PC-3 (cell line): ENCODE measurements at places on chromosomes 11 and 22. TPM values are rescaled to one million over a fixed set of nuclear protein-coding genes. Genes with fewer than 3 reads are reported as not detected.
A peak's percentile ranks its signal among the peaks of the same experiment; 100 is the strongest.

- H3K36me3 ChIP-seq: no peaks in the 10 kb centered on the region
- DNase-seq: no peak
- no peak overlapping the region for H3K4me3 ChIP-seq
- H3K4me1 ChIP-seq: peaks cover 29% of the 10 kb centered on the region
Observed at GRCh38 chr22:35379146-35379993, 1.5 kb upstream of the HMOX1 start.

DNA sequence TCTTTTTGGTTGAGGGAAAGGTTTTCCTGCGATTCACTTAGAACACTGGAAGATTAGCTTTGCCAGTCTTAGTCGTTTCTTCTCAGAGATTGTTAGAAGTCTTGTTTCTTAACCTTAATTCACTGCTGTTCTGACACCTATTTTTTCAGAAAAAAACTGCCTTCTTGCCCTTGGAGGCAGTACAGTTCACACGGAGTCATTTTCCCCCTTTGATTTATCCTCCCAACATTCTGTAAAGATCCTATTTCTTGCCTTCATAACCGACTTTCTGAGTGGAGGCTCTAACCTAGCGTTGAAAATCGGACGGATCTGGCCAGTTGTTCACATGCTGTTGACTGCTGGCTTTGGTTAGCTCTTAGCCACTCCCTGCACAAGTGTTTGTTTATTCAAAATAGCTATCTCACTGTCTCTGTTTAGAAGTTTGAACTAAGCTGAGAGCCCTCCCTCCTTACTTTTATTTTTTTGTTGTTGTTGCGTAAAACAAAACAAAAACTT, 737 bp downstream of the BCL2L13 start:
- peak; percentile 40 for DNase-seq
- peak overlapping the region; percentile 91 for H3K4me3 ChIP-seq
- peak overlapping the region; percentile 93 for H3K27ac ChIP-seq
- peaks cover 15% of the 10 kb centered on the region for H3K4me1 ChIP-seq
- H3K27me3 ChIP-seq: no peaks in the 10 kb centered on the region

DNA sequence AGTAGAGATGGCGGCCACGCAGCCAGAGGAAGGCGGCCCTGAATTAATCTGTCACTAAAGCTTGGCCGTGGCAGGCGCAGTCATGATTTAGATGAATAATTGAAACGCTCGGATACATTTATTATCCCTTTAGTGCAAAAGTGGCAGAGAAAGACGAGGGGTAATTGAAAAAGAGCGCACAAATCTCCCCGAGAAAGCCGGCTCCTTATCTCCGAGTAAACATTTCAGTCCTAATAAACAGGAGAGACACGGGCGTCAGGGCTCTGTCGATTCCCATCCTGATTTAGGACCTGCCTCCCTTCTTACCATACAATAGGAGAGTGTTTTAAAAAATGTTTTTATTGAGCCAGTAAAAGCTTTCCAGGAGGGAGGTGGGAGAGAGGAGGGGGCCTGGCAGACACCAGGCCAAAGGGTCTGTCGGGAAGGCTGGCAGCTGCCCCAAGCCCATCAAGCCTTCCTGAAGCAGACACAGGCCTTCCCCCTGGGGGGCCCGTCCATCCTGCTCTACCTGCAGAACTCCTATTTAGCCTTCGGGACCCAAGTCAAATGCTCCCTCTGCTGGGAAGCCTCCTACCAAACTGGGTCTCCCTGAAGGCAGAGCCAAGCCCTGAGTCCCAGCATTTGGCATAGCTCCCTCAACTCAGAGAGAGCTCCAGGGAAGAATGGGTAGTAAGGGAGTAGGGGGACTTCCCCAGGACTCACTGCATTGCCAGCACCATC, 22.8 kb downstream of the OTUB1 start:
- no peak overlapping the region for H3K4me3 ChIP-seq
- H3K27ac ChIP-seq: no peak overlapping the region
- H3K4me1 ChIP-seq: peaks cover 7% of the 10 kb centered on the region; the same call in 1 of the 2 replicates
- H3K27me3 ChIP-seq: no peaks in the 10 kb centered on the region
- H3K36me3 ChIP-seq: no peaks in the 10 kb centered on the region

Gene CLDN5
- 0.47 TPM in 1 of 2 replicates, not detected in the other for total RNA-seq

GRCh38 chr22:43521716-43522115, 109.9 kb downstream of the MPPED1 start:
- no peaks in the 10 kb centered on the region for H3K36me3 ChIP-seq
- H3K27me3 ChIP-seq: no peaks in the 10 kb centered on the region
- H3K27ac ChIP-seq: peak overlapping the region; percentile 55; the same call in 1 of the 2 replicates
- H3K4me1 ChIP-seq: peaks cover 16% of the 10 kb centered on the region
- DNase-seq: peak; percentile 85

DNA sequence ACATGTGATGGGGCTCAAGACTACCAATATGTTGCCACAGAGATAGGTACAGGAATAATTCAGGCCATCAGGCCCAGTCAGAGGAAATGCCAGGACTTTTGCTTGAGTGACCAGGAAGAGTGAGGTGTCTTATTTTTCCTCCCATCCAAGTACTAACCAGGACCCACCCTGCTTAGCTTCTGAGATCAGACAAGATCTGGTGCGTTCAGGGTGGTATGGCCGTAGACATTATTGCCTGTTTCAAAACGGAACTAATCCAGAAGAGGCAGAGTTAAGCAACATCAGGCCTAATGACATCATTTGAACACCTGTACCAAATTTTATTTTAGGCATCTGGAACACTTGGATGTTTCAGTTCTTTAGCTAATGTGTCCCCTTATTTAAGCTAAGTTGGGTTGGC, 205.5 kb upstream of the POU2AF2 start:
- H3K4me1 ChIP-seq: no peaks in the 10 kb centered on the region
- no peak overlapping the region for H3K4me3 ChIP-seq
- H3K36me3 ChIP-seq: no peaks in the 10 kb centered on the region
- DNase-seq: no peak
- peaks cover 28% of the 10 kb centered on the region; the same call in 1 of the 2 replicates for H3K27me3 ChIP-seq

- DNase-seq: no peak
- H3K27ac ChIP-seq: no peak overlapping the region
- peaks cover 36% of the 10 kb centered on the region for H3K36me3 ChIP-seq
- H3K4me1 ChIP-seq: peaks cover 60% of the 10 kb centered on the region
Observed at GRCh38 chr11:64859542-64860414, 15.3 kb upstream of the CDC42BPG start.

DNA sequence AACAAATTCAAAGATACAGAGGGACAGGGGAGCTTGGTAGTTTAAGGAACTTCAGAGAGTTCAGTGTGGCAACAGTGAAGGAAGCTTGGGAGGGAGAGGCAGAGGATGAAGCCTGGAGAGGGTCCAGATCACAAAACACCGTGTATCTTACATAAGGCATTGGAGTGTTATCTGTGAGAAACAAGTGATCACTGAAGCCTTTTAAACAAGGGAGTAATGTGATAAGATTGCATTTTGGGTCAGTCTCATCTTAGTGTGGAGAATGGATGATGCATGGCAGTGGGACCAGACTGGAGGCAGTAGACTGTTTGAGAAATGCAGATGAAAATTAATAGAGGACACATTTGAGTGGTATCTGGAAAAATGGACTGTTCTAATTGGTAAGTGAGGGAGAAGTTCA, 79.4 kb downstream of the EXT2 start:
- H3K4me3 ChIP-seq: no peak overlapping the region
- H3K36me3 ChIP-seq: no peaks in the 10 kb centered on the region
- DNase-seq: no peak
- H3K27ac ChIP-seq: no peak overlapping the region
- H3K27me3 ChIP-seq: no peaks in the 10 kb centered on the region
- H3K4me1 ChIP-seq: no peaks in the 10 kb centered on the region

Gene B4GALNT4
- total RNA-seq: 52.9 and 87.9 TPM in 2 replicates

- H3K36me3 ChIP-seq: peaks cover 74% of the 10 kb centered on the region
- no peaks in the 10 kb centered on the region for H3K4me1 ChIP-seq
- no peaks in the 10 kb centered on the region for H3K27me3 ChIP-seq
- H3K27ac ChIP-seq: no peak overlapping the region
- no peak overlapping the region for H3K4me3 ChIP-seq
Observed at GRCh38 chr11:35227576-35228327, 88.8 kb downstream of the CD44 start.
